ENCODE measurements at places on chromosomes 3 and 15.

- DNase-seq, result no peak
These were observed 16.5 kb downstream of the TBC1D23 start for GRCh38 chr3:100277255-100277800.

DNA sequence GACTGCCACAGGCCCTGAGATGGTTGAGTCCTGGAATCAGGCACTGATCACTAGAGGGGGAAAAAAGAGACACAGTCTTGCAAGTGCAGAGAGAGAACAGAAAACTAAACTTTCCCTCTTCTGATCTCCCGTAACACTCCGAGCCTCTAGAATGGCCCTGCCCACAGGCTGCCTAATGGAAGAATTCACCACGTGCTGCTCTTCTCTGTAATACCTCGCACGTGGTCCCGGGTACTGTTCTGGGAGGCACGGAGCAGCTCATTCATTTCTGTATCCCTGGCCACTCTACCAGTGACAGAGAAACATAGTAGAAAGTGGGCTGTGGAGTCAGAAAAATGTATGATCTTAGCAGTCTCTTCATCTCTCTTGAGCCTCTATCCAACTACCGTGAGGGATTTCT is 30.4 kb downstream of the VGLL4 start:
- DNase-seq, result no peak

DNA sequence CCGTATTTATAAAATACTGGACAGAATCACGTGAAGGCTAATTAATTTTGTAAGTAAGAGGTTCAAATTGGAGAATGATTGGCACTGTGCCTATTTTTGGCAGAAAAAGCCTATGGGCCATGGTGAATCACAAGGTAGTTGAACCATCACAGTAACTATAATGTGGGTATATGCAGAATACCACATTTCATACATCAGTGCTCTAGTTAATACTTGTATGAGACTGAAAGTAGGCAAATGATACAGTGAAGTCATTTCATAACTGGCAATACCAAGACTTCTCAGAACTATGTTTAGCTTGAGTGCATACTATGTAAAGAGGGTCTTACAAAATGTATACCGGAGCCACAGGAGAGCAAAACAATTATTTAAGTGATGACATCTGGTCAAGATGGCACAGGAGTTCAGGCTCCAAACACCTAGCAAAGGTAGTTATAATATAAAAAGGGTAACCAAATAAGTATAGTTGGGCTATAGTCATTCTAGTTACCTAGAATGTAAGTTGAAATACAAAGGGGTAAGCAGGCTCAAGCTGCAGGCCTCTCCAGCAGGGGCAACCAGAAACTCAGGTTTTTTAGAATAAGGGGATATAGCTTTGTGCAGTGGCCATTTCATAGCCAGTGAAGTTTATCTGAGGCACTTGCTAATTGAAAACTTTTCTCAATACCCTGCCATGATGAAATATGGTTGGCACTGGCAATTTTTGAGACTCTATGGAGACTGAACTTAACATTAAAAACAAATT is 19.1 kb downstream of the GPR160 start:
- DNase-seq, result no peak

GRCh38 chr3:30682434-30683155 is 76.2 kb downstream of the TGFBR2 start:
- DNase-seq, result peak; percentile 59

- DNase-seq, result no peak
These were observed 48.9 kb upstream of the AGTR1 start for GRCh38 chr3:148648685-148649352.

DNA sequence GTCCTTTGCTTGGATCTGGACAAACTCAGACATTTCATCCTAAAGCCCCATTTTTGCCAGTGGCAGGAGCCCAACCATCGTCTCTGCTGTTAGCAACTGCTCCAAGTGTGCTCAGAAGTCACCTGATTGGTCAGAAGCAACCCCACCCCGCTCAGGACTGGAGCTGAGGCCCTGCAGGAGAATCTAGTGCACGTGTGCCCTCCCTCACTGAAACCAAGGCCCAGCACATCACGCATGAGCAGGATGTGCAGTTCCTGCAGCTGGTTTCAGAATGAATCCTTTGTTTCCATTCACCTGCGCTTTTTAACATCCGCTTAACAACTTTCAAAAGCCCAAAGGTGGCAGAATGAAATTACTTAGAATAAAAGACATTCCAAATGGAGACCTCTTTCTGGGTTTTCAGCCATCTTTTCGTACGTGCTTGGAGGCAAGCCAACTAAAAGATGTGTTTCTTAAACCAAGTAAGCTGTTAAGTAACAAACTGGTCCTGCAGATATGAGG is 81.2 kb downstream of the SRGAP3 start:
- DNase-seq, result peak; percentile 56

All from activated naive CD4-positive, alpha-beta T cell treated with anti-CD3 and anti-CD28 coated beads, Interleukin-2, amount 50 U/mL, for 72 hours (primary cell).